ENCODE measurements at places on chromosomes 13 and 19. TPM values are rescaled to one million over a fixed set of nuclear protein-coding genes. Genes with fewer than 3 reads are reported as not detected.

MTUS2 gene
- total RNA-seq: 26.4 TPM

FGF14 gene
- 0.14 TPM for total RNA-seq

GRCh38 chr13:34249546-34250039 is 431.6 kb downstream of the RFC3 start:
- DNase-seq: no peak

DNA sequence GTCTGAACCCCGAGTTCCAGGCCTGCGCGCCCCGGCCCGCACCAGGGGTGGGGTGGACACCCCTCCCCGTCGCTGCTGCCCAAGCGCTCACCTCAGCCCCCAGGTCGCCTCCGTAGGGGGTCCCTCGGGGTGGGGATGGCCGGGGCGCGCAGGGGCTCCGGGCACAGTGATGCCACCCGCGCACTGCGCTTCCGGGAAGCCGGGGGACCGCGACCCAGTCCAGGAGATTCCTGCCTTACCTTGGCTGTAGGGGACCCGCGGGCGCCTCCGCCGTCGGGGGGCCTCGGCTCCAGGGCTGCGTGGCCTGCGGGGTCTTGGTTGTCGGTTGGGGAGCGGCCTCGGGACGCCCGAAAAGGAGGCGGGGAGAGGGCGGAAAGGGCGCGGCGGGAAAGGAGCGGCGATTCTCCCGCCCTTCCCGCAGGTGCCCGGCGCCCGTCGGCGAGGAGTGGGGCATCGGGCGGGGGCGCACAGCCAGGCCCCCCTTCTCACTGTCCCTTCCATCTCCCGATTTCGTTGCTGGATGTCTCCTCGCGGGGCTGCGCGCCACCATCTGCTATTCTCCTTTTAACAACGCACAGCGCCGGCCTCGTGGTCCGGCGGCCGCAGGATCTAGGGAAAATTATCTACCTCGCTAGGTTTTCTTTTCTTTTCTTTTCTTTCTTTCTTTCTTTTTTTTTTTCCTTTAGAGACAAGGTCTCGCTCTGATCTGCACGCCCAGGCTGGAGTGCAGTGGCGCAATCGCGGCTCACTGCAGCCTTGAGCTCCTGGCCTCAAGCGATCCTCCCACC is at the start of gene KEAP1:
TSS of gene KEAP1 (minus strand) at position 355 of the 788 bp plus-strand sequence. CDS start 3,323 bp downstream, outside the sequence.
- no peak for DNase-seq

DNA sequence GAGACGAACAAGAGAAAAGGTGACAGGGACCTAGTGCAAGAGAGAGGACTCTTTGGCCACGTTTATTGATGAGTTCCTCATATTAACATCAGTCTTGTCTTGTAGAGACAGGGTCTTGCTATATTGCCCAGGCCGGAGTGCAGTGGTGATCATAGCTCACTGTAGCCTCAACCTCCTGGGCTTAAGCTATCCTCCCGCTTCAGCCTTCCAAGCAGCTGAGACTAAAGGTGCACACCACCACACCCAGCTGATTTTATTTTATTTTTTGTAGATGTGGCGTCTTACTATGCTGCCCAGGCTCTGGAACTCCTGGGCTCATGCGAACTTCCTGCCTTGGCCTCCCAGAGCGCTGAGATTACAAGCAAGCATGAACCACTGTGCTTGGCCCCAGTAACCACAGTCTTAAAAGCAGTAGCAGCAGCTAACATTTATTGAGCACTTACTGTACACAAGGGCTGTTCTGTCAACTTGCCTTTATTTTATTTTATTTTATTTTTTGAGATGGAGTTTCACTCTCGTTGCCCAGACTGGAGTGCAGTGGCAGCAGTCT is 1.1 kb upstream of the SH2D3A start:
- DNase-seq: no peak

DNA sequence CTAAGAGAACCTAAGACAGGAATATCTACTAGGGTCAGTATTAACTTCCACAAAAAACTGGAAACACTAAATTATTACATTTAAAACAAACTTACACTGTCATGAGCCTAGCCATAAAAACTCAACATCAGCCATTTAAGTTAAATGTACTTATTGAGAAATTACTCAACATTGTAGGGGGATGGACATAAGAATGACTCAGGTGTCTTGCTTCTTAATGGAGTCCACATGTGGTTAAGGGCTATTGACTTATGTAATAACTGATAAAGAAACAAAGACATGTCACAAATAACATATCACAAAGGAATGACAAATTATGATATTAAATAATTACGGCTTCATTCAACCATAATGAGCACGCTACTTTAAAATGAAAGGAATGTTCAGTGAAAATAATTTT is 36.2 kb downstream of the CLDN10 start:
- no peak for DNase-seq

DNA sequence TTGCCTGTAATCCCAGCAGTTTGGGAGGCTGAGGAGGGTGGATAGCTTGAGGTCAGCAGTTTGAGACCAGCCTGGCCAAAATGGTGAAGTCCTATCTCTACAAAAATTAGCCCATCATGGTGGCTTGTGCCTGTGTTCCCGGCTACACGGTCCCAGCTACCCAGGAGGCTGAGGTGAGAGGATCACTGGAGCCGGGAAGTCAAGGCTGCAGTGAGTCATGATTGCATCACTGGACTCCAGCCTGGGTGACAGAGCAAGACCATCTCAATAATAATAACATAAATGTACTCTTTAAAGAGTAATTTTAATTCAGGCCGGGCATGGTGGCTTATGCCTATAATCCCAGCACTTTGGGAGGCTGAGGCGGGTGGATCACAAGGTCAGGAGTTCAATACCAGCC is 38.7 kb downstream of the SKA3 start:
- DNase-seq: no peak

DNA sequence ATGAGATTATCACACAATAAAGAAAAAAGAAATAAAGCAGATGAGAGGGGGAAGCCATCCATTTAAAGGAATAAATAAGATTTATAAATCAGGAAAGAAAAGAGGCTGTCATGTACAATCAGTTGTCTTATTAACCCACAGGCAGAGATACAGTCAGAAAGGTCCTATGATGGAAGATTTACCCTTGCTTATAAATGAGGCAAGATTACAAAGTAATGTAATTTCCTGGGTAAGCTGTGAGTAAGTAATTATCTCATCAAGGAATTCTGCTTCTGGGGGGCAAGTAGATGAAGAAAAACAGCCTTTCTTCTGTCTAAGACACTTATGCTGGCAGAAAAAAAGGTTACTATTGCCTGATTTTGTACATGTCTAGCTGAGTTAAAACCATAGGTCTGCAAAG is 146.4 kb downstream of the FGF14 start:
- DNase-seq: no peak

GRCh38 chr19:3289971-3290569 is 65.6 kb downstream of the CELF5 start:
- DNase-seq: no peak

POGLUT2 gene
- 11.9 TPM for total RNA-seq

GNG7 gene
- 2.3 TPM for total RNA-seq

DNA sequence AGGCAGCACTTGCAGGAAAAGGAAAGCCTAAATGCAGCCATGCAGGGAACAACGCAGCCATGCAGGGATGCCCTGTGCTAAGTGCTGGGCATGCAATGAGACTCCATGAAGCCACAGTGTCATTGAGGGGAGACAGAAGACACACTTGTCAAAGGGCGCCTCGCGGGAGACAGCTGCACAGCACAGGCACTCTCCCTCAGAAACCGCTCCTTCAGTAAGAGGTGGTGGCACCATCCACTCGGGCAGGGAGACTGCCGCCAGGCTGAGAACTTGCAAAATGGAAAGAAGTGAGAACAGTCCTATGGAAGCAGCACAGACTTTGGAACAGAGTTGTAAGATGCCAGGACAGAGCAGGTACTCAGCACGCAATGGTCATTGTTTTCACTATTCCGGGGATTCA is 51.1 kb downstream of the GGACT start:
- DNase-seq: no peak
